Endothelial cell (in vitro differentiated cells): ENCODE measurements at places on chromosomes 2 and 18.
A peak's percentile ranks its signal among the peaks of the same experiment; 100 is the strongest.

GRCh38 chr18:41687138-41687537 is 267.9 kb upstream of the PIK3C3 start:
- no peak for DNase-seq

GRCh38 chr2:102050854-102051391 is 59.2 kb downstream of the IL1R2 start:
- no peak for DNase-seq

DNA sequence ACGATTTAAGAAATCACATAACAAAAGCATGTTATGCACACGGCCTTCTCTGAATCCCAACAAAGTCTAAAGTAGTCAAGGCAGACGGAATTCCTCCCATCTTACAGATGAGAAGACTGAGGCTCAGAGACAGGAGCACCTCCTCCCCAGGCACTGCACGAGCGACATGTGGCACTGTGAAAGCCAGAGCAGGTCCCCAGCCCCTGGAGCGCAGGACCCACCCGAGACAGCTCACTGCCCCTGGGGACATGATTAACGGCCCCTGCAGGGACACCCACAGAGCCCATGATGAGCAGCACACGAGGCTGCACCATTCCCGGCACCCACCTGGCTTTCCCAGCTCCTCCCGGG is 53.6 kb downstream of the EIPR1 start:
- DNase-seq, result no peak

- no peak for DNase-seq
These were observed 687.8 kb downstream of the SLC4A3 start for GRCh38 chr2:220315098-220315823.

- DNase-seq, result no peak
These were observed 9.3 kb downstream of the NCK2 start for GRCh38 chr2:105754011-105754410.

- DNase-seq, result no peak
These were observed 1.6 kb downstream of the SESTD1 start for GRCh38 chr2:179263015-179263414.

- no peak for DNase-seq
These were observed 11.9 kb upstream of the OXER1 start for GRCh38 chr2:42775810-42776209.

DNA sequence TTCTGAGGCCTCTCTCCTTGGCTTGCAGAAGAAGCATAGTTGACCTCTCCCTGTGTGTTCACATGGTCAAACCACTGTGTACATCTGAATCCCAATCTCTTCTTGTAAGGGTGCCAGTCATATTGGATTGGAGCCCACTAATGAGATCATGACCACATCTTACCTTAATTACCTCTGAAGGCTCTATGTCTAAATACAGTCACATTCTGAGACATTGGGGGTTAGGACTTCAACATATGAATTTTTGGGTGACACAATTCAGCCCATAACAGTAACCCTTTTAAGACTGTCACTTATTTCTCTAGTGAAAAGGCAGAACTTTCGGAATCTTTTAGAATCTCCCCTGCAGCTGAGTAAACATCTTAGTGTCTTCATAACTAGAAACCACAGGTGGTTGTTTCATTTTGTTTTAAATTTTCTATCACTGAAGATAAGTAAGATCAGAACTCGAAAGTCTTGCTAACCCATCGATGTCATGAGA is 33.3 kb downstream of the BMP10 start:
- DNase-seq, result no peak

GRCh38 chr2:176852667-176853066 is 359.9 kb upstream of the HNRNPA3 start:
- DNase-seq, result no peak

DNA sequence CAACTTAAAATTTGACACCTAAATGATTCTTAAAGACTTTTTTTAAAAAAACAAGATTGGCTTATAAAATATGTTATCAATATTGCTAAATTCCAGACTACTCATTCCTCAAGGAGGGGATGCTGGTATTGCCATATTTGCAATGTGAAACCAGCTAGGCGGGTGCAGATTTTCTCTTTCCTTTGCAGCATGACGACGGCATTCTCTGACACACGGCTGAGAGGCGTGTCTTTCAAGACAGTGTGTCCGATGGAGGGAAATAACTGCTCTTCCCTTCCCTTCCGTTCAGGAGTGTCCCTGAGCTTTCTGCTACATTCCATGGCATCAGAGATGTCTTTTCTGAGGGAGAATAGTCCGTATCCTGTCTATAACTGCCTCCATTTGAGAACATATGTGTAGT is 38.2 kb upstream of the CNGA3 start:
- DNase-seq, result no peak

DNA sequence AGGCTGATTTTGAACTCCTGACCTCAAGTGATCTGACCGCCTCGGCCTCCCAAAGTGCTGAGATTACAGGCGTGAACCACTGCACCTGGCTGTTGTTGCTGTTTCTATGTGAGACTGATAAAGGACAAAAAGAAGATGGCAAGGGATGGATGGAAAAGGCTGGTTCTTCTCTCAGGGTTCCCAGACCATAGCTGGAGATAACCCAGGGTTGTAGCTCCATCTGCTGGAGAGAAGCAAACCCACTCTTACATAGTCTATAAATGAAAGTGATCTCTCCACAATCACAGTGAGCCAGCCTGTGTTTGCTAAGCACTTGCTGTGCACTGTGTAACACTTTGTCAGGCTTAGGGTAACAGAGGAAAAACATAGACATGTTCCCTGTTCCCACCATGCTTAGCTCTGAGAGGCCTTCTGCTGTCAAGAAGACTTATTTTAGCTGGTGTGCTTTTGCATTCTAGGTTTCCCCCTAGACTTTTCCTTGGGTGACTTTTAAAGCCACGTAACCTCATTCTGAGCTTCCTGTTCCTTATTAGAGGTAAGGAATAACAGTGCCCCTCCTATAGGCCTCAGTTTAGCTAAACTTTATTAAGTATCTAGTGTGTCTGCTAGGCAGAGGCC is 49.7 kb downstream of the LIMS1 start:
- peak; percentile 56 for DNase-seq

- no peak for DNase-seq
These were observed 187.7 kb downstream of the HDAC4 start for GRCh38 chr2:239212929-239213642.

DNA sequence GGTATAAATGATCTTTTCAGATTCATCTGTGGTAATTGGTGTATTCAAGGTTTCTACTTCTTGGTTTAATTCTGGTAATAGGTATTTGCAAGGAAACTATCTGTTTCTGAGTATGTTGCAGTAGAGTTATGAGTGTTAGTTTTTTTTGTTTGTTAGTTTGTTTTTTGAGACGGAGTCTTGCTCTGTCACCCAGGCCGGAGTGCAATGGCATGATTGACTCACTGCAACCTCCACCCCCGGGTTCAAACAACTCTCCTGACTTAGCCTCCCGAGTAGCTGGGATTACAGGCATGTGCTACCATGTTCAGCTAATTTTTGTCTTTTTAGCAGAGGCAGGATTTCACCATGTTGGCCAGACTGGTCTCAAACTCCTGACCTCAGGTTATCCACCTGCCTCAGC is 60.9 kb upstream of the IL1R2 start:
- no peak for DNase-seq

- DNase-seq, result no peak
These were observed 22.0 kb downstream of the SPP2 start for GRCh38 chr2:234072454-234072853.

GRCh38 chr2:133642791-133643191 is 74.5 kb upstream of the NCKAP5 start:
- DNase-seq, result no peak

DNA sequence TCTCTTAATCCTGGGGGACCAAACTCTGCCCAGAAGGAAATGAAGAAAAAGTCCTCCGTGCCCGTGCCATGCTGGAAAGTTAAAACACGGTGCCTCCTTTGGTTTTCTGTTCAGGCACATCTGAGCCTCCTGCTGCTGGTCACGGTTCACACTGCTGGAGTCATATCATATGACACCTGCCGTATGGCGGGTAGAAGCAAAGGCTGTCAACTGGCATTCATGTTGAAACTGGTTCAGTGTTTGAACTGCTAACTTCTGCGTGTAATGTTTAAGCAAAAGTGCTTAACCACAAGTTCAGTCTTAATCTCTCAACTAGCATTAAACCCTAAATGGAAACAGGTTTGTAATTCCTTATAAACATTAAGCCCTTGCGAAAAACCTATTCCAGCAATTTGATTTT is 3.1 kb downstream of the STK39 start:
- no peak for DNase-seq

- DNase-seq, result no peak
These were observed 192.8 kb downstream of the ARHGAP15 start for GRCh38 chr2:143321994-143322393.

- no peak for DNase-seq
These were observed 74.2 kb upstream of the ID2 start for GRCh38 chr2:8607606-8608005.

DNA sequence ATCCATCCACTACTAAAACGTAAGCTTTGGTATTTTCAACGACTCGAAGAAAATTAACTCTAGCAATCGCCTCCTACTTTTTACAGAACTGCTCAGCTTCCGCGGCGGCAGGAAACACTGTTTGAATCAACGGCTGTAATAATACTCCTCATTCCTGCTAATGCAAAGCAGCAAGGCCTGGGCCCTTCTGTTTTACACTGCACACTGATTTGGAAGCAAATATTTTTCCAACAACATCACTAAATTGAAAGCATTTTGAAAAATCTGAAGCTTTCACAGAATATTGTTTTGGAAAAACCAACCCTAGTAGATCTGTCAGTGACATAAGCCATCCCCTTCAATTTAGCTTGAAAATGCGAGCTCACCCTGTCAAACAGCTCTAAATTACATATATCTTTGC is 261.2 kb downstream of the TXNL1 start:
- DNase-seq, result no peak

GRCh38 chr2:216685327-216685875 is 9.9 kb downstream of the IGFBP5 start:
- no peak for DNase-seq

DNA sequence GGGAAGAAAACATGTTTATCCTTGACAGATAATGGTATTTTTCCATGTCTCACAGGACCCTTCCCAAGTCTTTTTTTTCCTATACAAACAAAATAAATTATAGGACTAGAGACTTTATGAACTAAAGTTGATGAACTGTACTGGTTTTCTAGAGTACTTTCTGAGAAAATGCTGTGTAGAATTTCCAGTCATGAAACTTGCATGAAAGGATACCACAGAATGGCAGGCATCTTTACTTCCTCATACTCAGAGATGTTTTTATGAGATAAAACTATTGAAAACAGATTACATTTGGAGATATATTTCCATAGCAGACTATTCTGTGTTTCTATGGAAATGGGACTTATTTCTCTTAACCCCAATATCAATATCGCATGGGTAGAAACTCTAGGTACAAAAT is 403.5 kb downstream of the PARD3B start:
- no peak for DNase-seq

DNA sequence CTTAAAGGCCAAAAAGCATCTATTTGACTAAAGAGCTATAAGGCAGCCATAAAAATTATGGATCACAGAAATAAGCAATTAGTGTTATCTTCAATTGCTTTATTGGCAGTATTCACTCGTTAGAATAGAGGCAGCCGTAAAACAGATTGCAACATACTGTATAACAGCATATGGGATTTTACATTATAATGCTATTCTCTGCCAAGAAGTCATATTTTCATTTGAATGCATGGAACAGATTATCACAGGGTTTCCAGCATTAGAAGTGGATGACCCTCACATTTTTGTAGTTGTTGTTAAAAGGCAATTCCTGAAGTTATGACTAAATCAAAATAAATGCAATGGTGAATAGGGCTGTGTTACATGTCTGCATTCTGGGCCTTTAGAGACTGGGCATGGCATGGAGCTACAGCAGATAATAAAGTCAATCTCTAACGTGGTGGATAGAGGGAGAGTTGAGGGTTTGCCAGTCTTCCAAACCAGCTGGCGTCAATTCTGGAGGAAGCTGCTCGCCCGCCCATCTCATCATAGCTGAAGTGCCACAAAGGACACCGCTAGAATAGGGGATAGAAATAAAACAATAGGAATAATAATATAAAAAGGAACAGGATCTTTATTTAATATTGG is 155.4 kb upstream of the VRK2 start:
- DNase-seq, result no peak

GRCh38 chr2:219490186-219490585 is 8.5 kb upstream of the GMPPA start:
- no peak for DNase-seq

- no peak for DNase-seq
These were observed 48.0 kb upstream of the ANXA4 start for GRCh38 chr2:69693775-69694450.

DNA sequence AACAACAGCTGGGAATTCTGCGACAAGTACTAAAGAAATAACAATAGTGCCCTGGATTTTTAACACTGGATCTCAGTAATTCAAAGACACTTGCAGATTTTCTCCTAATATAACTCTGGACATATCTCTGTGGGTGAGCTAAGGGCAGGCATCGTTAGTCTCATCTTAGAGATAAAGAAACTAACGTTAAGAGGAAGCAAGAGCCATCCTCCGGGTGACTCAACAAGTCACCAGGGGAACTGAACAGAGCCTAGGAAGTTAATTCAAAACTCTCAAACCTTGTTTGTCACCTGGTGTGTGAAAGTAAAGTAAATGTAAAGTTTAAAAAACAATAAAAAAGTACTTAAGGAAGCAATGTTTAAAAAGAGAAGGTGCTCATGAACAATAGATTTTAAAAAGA is 41.6 kb upstream of the NRP2 start:
- DNase-seq, result no peak

- DNase-seq, result peak; percentile 1
These were observed 26.0 kb downstream of the ADRA2B start for GRCh38 chr2:96090196-96090926.

- DNase-seq, result no peak
These were observed 729.2 kb upstream of the DDX18 start for GRCh38 chr2:117085256-117085655.

GRCh38 chr18:904218-905090 is at the start of gene ADCYAP1:
Gene ADCYAP1, plus strand, starts transcription at chr18:904871. Its CDS starts 516 bp downstream, at chr18:905387.
- peak; percentile 43 for DNase-seq

DNA sequence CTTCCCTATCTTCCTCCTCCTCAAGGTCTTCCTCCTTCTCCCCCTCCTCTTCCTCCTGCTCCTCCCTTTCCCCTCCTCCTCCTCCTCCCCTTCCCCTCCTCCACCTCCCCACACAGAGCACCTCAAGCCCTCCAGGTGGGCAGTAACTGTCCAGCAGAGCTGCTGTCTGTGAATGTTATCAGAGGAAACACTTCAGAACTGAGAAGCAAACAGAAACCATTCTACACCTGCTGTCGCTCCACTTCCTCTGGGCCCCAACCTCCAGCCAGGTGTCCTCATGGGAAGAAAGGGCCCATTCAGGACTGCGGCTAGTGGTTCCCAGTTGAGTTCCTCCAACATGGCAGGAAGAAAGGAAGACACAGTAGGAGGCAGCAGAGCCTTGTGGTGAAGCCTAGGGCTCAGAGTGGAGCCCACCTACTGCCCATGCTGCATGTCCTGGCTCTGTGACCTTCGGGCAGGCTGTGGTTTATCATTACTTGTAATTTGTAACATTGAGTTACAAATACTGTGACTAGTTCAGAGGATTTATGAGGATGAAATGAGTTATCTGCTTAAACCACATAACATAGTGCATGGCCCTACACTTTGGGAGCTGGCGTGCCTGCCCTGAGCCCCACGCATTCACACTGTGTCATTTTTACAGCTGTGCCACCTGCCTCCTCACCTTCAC is 165.9 kb upstream of the ID2 start:
- no peak for DNase-seq
